ENCODE measurements at places on chromosomes 5 and 9. TPM values are rescaled to one million over a fixed set of nuclear protein-coding genes. Genes with fewer than 3 reads are reported as not detected.

Gene GFI1B
- not detected for total RNA-seq

Gene FBXL7
- total RNA-seq = 19.8 TPM

Gene FIBCD1
- total RNA-seq = 1.0 TPM

Gene GRXCR2
- total RNA-seq = 0.60 TPM

Gene YIPF5
- total RNA-seq = 34.9 TPM

Gene PKN3
- total RNA-seq = 6.2 TPM

GRCh38 chr5:161403121-161403520 is 143.4 kb downstream of the GABRB2 start:
- DNase-seq = no peak

DNA sequence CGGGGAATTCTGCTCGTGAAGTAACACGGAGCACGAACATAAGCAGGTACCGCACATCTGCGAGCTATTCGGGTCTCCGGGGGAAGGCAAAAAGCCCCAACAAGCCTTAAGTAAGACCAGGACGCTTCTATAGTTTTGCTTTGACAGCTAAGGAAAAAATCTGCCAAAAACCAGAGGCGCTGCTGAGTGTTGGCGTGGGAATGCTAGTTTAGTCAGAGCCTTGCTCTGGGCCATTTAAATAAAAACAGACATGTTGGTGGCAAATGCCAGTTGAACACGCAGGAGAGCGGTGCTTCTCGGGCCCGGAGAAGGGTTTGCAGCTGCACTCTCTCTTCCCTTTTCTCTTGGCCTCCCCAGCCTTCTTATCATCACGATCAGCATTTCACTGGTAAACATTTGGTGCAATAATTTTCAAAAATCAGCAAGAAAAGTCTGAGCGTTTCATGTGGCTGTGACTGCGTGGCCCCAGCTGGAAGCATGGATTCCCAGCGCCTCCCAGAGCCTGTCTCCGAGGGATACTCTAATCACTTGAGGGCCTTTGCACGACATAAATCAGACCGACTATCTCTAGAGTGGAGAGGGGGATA is 6.4 kb upstream of the NOTCH1 start:
- DNase-seq = no peak

GRCh38 chr9:37102486-37102885 is 17.9 kb upstream of the ZCCHC7 start:
- DNase-seq = no peak

DNA sequence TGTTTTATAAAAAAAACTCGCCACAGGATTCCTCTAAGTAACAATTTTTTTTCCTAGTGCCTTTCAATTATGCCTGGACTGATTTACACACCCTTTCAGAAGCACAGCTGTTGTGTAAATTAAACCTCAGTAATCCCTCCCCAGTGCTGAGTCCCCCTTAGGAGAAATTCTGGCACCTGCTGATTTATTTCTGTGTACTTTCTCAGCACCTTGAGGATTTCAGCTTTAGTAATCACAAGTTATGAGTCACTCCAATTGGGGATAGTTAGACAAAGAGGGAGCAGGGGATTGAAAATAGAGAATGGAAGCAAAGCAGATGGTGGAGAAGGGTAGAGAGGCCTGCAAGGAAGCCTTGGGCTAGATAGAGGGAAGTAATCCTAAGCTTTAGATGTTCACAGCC is 171.7 kb downstream of the TTLL11 start:
- DNase-seq = no peak

DNA sequence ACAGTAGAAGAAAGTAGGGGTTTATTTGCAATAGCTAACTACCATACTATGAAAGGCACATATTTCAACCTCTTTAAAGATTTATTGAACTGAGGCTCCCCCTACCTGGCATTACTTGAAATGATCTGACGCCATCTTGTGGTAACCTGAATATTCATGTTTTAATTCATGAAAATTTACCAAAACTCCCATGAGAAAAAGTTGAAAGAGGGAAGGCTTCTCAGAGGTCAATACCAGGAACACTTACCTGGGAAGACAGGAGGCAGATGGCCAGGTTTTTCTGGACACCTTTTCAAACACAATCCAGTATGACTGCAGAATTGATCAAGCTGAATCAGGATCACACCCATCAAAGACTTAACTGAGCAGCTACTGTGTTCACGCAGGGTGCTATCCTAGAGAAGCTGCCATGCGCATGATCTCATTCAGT is 9.4 kb downstream of the PRELID2 start:
- DNase-seq = no peak

DNA sequence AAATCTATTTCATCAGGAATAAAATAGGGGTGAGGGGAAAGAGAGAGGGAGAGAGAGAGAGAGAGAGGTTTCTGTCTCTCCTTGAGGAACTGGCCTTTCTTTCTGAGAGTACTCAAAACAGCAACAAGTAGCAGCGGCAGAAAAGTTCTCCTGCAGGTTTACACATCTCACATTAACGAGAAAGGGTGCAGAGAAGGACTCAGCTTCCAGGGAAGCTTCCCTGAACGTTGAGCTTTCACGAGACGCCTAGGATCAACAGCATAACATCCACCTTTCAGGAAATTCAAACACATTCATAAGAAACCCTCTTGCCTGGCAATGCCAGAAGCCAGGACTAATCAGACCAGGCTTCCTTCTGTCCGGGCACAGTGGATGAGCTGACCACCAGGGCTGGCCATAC is 162.9 kb downstream of the ZDHHC21 start:
- DNase-seq = no peak

DNA sequence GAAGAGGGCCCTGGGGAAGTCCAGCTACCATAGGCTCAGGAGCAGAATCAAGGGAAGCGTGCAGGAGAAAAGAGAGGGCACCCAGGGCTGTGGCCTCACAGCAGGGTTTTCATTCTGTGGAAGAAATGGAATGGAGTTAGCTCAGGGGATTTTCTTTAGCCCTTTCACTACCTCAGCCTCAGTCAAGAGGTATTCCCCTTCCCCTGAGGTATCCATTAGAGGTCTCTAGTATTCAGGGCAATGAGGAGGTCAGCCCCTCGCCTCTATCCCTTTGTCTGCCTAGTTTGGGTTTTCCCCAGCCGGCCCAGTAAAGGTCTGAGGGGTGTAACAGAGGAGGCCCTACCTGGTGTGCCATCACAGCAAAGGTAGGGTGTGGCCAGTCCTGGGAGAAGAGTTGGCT is 21.5 kb downstream of the GFRA3 start:
- no peak for DNase-seq

DNA sequence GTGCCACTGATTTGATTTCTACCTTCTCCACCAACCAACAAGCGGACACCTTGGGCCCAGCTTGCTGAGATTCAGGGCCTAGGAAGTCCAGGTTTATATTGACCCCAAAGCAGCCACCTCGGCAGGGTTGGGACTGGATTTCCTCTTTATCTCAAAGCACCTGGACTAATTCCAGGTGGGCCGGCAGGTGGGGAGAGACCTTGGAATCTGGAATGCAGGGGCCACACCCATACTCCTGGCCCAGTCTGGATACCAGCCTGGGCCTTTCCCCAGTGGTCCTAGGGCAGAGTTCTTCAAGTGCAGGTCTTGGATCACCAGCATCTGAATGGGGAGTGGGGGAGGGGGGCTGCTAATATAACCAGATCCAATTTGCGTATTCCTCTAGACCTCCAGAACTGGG is 93.1 kb downstream of the PCDH1 start:
- no peak for DNase-seq

DNA sequence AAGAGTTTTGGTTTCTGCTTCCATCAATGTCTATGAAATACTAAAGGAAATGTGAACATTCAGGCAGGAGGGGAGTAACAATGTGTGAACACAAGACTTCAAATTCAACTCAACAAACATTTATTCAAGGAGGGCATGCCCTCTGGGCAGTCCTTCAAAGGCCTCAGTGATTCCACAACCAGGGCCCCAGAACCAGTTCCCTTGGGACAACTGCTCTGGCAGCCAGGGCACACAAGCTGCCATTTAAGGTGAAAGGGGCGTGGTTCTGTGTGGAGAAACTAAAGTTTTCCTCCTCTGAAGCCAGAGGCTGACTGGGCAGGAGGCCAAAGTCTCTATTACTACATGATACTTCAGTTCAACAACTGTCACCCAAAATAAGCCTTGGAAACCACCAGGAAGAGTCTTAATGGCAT is 3.2 kb downstream of the RBM18 start:
- peak; percentile 88 for DNase-seq

Data from left cardiac atrium (tissue), 4 donors.